Tibial nerve (tissue), 4 donors: ENCODE measurements at places on chromosomes 12 and 14. TPM values are rescaled to one million over a fixed set of nuclear protein-coding genes. Genes with fewer than 3 reads are reported as not detected.

The CIROP gene
- total RNA-seq = not detected

The CYP27B1 gene
- total RNA-seq = not detected

DNA sequence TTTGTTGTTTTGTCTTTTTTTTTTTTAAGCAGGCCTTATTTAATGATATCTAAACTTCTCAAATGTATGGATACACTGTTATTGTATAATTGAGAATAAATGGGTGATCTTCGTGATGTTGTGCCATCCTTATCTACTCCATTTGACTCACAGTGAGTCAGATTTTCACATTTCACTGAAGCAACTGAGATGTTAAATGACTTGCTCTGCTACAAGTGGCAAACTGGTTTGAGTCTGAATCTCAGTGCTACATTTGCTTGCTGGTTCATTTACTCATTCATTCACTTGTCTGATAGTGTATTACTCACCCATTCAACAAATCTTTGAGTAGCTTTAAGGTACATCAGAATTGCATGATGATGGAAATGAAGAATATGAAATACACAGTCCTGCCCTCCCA lies 2.6 kb downstream of the KIAA0586 start:
- no peak for DNase-seq
- peaks cover 12% of the 10 kb centered on the region for H3K4me1 ChIP-seq
- H3K27me3 ChIP-seq = no peaks in the 10 kb centered on the region

DNA sequence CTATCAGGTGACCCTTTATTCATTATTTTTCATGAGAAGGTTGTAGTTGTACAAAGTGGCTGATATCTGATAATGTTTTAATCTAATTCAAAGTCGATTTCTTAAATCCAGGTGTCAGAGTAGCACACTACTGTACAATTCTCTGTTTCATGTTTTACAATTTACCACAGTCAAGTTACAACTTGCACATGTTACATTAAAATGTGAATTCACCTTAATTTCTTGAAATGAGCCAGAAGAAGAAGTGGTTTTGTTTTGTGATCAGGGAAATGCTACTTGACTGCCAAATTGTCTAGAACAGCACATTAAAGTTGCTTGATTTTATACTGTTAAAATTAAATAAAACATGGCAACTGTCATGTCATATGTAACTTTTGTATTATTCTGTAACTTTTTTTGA lies 23.2 kb downstream of the LRRK2 start:
- no peak overlapping the region for H3K27ac ChIP-seq
- H3K4me3 ChIP-seq = no peak overlapping the region
- peaks cover 33% of the 10 kb centered on the region for H3K36me3 ChIP-seq
- no peaks in the 10 kb centered on the region for H3K4me1 ChIP-seq

GRCh38 chr12:13164921-13165616 lies 31.5 kb upstream of the EMP1 start:
- DNase-seq = no peak
- H3K4me1 ChIP-seq = peaks cover 5% of the 10 kb centered on the region
- H3K36me3 ChIP-seq = no peaks in the 10 kb centered on the region
- no peak overlapping the region for H3K4me3 ChIP-seq

The TTC7B gene
- total RNA-seq = 27.9 TPM

GRCh38 chr14:85380881-85381280 lies 149.1 kb upstream of the FLRT2 start:
- no peaks in the 10 kb centered on the region for H3K4me1 ChIP-seq
- H3K4me3 ChIP-seq = no peak overlapping the region
- DNase-seq = no peak
- no peaks in the 10 kb centered on the region for H3K36me3 ChIP-seq
- H3K27me3 ChIP-seq = no peaks in the 10 kb centered on the region
- H3K27ac ChIP-seq = no peak overlapping the region

GRCh38 chr12:122873540-122873939 lies 22.4 kb downstream of the VPS37B start:
- peak overlapping the region; percentile 87 for H3K27ac ChIP-seq
- peaks cover 61% of the 10 kb centered on the region for H3K4me1 ChIP-seq
- H3K36me3 ChIP-seq = peaks cover 8% of the 10 kb centered on the region
